Midbrain (tissue), 1 donor: ENCODE measurements at places on chromosomes 1 and 21.

GRCh38 chr1:40431385-40431784 lies 18.9 kb upstream of the ZFP69B start:
- DNase-seq = no peak

GRCh38 chr1:226233806-226234205 lies 10.3 kb downstream of the MIXL1 start:
- DNase-seq = no peak

- no peak for DNase-seq
Measured at GRCh38 chr1:41955461-41956159, 36.9 kb upstream of the HIVEP3 start.

DNA sequence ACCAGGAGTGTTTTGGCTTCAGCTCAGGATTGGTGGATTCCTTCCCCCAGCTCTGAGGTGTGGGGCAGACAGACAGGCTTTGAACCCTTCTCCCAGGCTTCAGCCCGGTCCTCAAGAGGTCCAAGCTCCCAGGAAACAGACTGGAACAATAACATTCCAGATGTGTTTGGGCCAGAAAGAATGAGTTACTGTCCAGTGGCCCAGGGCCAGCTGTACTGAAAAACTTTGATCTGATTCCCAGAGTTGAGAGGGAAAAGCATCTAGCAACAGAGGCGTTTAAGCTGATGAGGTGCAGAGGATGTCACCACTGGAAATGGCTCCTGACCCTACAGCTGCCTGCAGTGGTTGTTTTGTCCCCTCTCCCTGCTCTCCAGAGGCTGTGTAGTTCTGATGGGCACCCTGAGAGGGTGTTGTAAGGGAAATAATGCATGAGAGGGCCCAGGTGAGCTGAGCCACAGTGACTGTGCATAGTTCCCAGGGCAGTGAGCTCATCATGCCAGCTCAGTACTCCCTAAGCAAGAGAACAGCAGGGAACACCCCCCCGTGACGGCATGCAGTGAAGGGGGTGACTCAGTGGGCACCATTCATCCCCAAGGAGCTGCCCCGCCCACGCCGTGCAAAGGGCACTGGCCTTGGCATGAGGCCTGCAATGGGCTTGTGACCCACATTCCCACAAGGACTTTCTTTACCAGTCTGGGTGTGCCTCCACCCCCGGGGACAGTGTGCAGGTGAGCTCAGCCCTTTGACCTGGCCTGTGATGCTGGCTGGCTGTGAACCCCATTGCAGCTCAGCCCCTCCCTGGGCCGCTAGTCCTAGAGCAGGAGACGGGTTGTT lies 13.8 kb upstream of the SFN start:
- DNase-seq = no peak

GRCh38 chr21:38440746-38441145 lies 57.5 kb downstream of the ERG start:
- no peak for DNase-seq

DNA sequence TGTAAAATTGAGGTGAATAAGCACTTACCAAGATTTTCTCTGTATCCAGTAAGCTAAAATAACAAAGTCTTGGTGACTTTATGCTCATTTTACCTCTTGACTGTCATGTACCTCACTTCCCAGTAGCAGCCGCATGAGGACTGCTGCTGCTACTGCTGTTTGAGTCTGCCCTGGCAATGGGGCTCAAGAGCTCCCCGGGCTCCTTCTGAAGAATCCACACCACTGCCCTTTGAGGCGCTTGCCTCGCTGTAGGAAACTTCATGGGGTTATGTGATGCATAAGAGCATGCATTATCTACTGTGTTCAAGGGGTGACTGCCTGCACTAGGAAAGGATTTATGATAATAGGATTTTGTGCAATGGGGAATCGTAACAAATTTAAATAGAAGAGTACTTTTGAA lies 113.5 kb downstream of the NTNG1 start:
- DNase-seq = no peak
